ENCODE measurements at places on chromosomes 6 and 20.

- no peak for DNase-seq
These were observed 1076.4 kb downstream of the HACE1 start for GRCh38 chr6:103783329-103783728.

DNA sequence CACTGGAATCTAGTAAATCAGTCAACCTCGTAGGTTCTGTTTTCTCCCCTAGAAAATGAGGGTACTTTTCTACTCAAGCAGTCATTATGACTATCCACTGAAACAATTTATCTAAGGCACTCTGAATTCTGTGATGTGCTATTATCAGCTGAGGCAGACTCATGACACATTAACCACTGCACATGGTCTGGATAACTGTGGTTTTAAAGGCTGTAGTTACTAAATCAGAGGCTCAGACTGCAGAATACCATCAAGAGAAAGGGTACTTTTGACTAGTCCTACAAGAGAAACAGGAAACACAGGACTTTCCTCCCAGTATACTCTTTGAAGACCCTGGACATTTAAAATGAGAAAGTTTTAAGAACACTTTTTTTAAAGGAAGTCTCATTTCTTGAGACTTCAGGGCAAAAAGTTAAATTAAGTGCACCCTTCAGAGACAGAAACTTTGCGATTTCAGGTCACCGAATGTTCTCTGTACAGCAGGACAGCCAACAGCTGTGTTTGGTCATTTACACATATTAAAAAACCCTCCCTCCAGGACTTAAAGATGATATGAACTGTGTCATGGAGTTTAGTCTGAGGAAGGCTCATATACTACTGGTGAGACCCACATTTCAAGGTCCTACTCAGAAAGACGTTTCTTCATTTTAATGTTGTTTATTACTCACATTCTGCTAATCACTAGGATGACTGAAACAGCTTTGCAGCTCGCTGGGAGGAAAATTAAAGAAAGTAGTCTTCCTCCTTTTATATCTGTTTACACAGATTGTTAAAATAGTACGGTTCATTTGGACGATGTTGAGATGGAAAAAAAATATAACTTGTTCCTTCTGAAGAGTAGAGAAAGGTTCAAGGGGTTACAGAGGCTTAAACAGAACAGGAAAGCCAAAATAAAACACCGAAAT is 19.9 kb downstream of the ATXN1 start:
- DNase-seq = no peak

DNA sequence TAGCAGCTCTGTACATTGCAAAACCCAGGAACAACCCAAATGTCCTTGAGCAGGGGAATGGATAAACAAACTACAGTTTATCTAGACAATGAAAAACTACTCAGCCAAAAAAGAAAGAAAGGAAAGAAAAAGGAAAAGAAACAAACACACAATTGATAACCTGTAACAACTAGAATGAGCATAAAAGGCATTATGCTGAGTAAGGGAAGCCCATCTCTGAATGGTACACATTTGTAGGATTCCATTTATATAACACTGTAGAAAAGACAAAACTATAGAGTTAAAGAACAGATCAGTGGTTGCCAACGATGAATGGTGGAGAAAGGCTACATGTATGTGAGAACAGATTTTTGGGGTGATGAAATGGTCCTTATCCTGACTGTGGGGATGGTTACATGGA is 454.0 kb downstream of the PKHD1 start:
- no peak for DNase-seq

DNA sequence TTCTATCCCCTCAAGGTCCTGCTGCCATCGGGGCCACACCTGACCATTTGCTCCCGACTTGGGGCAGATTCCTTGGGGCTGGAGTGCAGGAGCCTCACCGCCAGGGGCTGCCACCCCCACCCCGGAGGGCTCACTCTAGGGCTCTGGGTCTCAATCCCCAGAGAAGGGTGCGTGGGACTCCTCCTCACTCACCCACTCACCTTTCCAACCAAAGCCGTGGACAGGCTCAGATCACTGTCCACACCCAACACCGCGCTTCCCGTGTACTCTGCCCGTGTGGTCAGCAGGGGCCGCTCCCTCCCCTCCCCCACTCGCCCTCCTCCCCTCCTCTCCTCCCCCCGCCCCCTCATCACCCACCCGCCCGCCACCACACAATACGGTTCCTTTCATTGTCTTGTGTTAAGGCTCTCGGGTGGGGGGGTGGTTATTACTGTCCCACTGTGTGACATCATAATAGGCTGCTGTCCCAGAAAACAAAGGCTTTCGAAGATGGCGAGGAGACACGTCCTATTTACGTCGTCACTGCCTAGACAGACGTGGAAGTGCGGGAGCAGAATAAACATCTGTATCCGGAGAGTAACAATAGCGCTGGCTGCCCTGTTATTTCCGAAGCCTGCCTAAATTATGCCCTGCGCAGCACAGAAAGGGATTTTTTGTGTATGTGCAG is 85.8 kb downstream of the YTHDF1 start:
- peak; percentile 45 for DNase-seq

- DNase-seq = no peak
These were observed 1.4 kb upstream of the HLA-G start for GRCh38 chr6:29826271-29826670.

DNA sequence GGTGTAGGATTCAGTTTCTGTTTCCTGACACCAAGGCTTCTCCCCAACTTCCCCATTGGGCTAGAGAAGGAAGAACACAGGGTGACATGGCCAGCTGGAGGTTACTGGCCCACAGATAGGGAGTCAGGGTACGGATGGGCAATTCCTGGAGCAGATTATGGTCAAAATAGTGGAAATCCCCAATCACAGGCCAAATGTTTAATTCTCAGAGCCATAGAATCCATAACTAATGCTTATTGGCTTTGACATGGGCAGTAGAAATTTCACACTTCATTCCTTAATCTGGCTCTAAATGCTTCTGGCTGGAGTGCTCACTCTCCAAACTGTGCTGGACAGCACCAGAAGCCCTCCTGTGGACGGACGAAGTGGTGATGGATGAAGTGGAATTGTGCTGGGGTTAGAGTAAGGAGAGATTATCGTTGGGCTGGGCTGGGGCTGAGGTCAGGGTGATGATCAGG is 887 bp downstream of the SIGLEC1 start:
- no peak for DNase-seq

GRCh38 chr6:46281110-46281509 is 110.3 kb upstream of the ENPP5 start:
- DNase-seq = no peak

DNA sequence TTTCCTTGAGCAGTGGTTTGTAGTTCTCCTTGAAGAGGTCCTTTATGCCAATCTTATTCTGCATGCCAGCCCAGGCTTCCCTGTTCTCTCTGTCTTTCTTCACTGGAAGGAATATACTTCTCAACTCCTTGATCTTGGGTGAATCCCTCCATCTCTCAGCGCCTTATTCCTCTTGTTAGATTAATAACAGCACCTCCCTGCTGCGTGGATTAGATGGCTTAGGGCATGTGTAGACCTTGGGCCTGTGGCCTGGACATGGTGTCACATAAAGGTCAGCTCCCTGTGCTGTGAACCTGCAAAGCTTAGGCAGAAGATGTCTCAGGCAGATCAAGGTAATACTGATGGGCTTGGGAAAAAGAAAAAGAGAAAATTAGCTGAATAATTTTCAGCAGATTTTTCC is 18.3 kb downstream of the ZNF831 start:
- no peak for DNase-seq

- DNase-seq = no peak
These were observed 365.4 kb downstream of the PHF3 start for GRCh38 chr6:64000818-64001491.

DNA sequence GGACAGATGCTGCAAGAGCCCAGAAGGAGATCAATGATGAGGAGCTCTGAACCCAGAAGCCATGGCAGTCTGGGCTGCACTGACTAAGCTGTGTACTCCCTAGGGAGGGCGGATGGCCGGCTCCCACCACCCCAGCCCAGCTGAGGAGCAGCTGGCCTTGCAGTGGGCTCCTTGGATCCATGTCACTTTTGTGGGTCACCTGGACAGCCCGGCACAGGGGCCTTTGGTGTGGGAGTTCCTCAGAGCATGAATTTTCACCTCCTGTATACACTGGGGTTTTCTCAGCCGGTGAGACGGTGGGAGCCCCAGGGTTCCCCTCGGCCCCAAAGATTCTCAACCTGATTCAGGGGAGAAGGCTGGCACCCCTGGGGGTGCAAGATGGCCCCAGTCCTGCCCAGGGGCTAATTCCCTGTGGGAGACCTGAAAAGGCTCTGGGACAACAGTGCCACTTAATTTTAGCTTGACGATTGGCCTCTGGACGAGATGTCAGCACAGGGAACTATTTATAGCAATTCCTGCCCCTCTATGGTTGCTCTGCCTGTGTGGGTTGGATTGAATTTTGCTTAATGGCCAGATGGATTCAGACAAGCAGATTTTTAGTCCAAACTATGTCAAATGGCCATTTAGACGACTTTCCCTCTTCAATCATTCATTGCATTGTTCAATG is 121.6 kb upstream of the PMEPA1 start:
- peak; percentile 45 for DNase-seq

DNA sequence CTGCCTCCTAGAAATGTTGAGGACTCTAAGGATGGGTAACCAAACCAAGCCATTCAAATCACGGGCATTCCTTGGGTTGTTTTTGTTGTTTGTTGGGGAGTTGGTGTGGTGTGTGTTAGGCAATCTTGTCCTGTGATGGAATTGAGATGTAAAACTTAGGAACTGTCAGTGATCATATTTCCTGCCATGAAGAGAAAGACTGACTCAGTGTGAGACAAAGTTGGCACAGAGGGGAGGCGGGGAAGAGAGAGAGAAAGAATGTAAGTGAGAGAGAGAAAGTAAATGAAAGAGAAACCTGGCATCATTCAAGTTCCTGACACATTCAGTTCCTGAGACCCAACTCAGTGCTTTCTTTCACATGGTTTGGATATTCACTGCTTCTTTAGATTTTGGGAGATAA is 21.6 kb upstream of the FBXO30 start:
- no peak for DNase-seq

DNA sequence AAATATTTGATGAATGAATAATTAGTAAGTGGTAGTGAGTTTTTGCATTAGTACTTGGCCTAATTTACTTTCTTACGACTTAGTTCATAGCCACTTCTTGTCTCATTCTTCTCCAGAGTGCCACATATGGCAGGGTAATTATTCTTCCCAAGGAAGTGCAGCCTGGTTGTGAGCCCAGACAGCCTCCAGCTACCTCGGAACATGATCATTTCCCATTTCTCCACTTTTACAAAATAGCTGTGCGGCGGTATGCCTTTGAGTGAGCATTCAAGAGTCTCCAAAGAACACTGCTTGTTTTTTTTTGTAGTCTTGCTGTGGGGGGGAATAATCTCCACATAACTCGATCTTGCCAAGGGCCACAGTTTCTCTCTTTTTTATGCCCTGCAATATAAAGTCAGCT is 765.0 kb downstream of the HDGFL1 start:
- no peak for DNase-seq

- DNase-seq = no peak
These were observed 186.7 kb upstream of the TENT5A start for GRCh38 chr6:81938991-81939732.

DNA sequence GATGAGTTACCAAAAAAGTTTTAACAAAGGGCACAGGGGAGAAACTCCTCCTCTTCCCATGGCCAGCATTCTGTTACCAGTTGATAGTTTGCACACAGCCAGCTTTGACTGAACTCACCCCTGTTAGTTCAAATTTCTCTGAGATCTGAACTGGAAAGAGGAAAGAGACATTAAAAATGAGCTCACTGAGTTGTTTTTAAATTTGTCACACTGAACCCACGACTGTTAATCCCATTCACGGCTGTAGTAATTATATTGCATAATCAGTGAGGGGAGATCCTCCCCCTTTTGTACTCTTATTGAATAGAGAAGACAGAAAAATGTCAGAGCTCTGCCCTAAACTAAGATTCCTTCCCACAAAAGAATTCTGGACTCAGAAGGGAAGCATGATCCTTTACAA is 17.5 kb upstream of the DSP start:
- no peak for DNase-seq

- no peak for DNase-seq
These were observed 31.2 kb downstream of the PLAGL1 start for GRCh38 chr6:143976806-143977349.

GRCh38 chr20:64164123-64164836 is at the start of gene MYT1:
TSS of gene MYT1 (plus strand) at chr20:64164452. CDS start at chr20:64198862, 34,410 bp downstream.
- DNase-seq = no peak

DNA sequence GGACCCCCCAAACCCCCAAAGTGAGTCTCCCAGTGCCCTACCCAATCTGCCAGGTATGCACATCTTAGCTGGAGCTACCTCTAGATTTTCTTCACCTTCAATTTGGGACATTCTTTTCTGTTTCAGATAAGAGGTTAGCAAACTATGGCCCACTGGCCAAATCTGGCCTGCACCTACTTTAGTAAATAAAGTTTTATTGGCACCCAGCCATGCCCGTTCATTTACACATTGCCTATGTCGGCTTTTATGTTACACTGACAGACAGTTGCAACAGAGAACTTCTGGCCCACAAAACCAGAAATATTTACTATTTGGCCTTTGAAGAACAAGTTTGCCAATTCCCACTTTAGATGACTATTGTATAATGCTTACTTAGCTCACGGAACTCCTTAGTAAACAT is 55.9 kb upstream of the STX16 start:
- no peak for DNase-seq

DNA sequence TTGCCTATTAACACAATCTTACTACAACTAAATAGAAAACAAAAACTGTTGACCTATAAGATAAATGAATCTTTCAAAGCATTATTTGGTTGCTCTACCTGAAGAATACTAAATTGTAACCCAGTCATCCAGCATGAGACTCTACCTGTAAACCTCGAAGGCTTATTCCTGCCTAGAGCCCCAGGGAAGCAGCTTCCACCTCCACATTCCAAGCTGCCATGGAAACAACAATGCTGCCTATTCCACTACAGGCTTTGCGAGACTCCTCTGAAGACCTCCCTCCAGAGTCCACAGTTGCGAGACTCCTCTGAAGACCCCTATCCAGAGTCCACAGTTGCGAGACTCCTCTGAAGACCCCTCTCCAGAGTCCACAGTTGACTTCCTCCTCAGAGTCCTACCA is 15.7 kb downstream of the GMDS start:
- no peak for DNase-seq

- DNase-seq = no peak
These were observed 40.7 kb upstream of the UBR2 start for GRCh38 chr6:42522942-42523814.

- no peak for DNase-seq
These were observed at the start of gene UNC5CL for GRCh38 chr6:41039060-41039998. TSS of gene UNC5CL (minus strand) at chr6:41039221. CDS start at chr6:41035074, 4,147 bp downstream.

- DNase-seq = no peak
These were observed 136.5 kb upstream of the OLIG3 start for GRCh38 chr6:137630666-137631065.

- DNase-seq = no peak
These were observed 8.4 kb upstream of the STK35 start for GRCh38 chr20:2093159-2093781.

GRCh38 chr6:100472674-100473073 is 8.0 kb upstream of the SIM1 start:
- no peak for DNase-seq

- no peak for DNase-seq
These were observed 35.3 kb downstream of the BEND3 start for GRCh38 chr6:107080036-107080435.

DNA sequence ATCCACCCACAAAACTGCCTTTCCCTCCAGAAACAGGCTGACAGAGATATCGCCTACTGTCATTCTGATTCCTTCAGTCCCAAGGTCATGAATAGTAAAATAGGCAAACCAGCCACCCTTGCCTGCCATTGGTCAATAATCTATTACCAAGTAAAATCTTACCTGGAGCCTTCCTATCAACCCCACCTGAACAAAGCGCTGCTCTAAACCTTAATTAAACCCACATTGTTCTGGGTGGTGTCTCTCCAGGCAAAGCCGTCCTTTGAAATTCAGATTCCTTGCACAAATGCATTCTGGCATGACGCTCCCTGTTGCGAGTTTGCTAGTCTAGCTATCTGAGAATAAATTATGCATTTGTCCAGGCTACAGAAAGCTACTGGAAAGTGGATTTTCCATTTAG is 291.6 kb upstream of the ECI2 start:
- DNase-seq = no peak
